Endothelial cell of umbilical vein (primary cell): ENCODE measurements at places on chromosomes 1 and 21. TPM values are rescaled to one million over a fixed set of nuclear protein-coding genes. Genes with fewer than 3 reads are reported as not detected.

Gene CYP4B1
- total RNA-seq: not detected in 2 replicates

Gene CAPN2
- 316 and 420 TPM in 2 replicates for total RNA-seq

Gene SH2D5
- total RNA-seq: 1.0 and 2.4 TPM in 2 replicates

Gene TSPEAR
- total RNA-seq: not detected in 2 replicates

Gene MPZL1
- 99.1 and 99.4 TPM in 2 replicates for total RNA-seq

Gene ADAMTSL4
- 0.37 and 0.73 TPM in 2 replicates for total RNA-seq

Gene PYHIN1
- total RNA-seq: not detected in 2 replicates

Gene SETSIP
- not detected in 2 replicates for total RNA-seq

Gene CFAP141
- not detected in 2 replicates for total RNA-seq

Gene DCDC2B
- total RNA-seq: not detected in 2 replicates

Gene MFSD2A
- total RNA-seq: 4.3 and 5.5 TPM in 2 replicates

Gene CNKSR1
- total RNA-seq: not detected in 2 replicates

Gene WDR64
- total RNA-seq: not detected in 2 replicates
